ENCODE measurements at places on chromosomes 3 and 15.

DNA sequence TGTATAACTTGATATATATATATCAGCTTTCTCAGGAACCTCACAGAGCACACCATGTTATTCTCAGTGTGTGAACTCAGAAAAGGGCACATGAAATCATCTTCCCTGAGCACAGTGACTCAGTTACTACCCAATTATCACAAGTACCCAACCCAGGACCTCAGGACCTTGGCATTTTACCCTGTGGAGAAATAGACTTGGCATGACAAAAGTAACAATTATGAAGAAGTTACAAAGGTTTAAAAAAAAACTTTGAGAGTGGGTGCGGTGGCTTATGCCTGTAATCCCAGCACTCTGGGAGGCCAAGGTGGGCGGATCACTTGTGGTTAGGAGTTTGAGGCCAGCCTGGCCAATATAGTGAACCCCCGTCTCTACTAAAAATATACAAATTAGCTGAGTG is 52.4 kb downstream of the ONECUT1 start:
- DNase-seq = no peak

DNA sequence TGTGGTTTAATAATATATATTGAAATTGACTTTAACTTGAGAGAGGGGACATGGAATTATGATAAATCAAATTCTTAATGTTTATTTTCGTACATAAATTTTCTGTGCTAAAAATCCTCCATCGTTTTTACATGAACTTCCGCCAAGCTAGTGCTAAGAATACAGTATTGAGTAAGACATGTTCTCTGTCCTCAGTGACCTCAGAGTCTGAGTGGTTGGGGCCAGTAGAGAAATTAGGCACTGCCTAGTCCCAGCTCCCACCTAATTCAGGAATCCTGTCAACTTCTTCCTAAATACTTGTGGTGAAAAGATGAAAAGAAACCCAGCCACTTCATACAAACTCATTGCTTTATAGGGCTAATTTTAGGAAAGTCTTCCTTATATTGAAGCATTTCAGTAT is 110.3 kb downstream of the PPP2R3A start:
- no peak for DNase-seq

DNA sequence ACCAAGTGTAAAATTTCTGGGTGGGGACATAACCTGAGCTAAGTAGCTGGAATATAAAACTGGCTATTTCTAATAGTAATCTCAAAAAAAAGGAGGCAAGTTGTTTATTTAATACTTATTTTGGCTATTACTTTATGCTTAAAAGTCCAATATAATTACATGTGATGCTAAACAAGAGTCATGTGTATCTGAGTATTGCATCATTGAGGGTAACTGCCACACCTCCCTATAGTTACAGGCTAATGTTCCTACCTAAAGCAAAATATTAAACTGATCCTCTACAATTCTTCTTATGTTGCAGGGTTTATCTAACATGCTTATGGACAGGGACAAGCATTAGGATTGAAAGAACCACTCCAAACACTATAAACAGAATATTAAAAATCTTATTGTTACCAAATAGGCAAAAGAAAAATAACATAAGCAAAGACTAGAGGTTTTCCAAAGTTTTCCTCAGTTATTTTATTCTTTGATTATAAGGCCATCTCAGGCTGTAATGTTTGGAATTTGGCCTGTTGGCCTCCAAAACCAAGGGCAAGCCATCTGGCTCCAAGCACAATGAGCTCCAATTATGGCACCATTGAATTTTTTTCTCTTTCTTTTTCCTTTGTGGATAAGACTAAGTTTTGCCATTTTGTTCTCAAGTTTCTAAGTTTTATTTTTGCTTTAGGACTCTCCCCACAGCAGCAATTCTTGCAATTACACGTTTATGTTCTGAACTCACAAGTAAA is 75.8 kb upstream of the ABI3BP start:
- no peak for DNase-seq

- DNase-seq = no peak
These were observed 191.1 kb downstream of the TBC1D5 start for GRCh38 chr3:17551333-17551732.

Data from iPS-NIHi11 (cell line).